Mesenchymal stem cell (in vitro differentiated cells and primary cell): ENCODE measurements at places on chromosomes 3 and 15.

DNA sequence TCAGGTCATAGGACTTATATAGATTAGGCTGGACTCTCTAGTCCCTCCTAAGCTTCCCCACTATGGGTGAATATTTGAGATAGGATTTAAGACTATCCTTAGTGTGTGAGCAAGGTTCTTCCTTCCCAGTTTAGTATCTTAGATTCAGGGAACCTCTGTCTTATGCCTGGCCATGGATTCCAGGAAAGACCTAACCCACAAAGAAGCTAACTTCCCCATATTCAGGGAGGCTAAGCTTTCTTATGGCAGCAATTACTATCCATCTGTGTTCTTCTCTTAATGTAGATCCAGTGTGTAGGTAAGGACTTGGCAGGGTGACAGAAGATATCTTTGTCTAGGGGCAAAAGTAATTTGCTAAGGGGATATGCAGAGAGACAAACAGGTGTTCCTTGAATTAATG lies 25.5 kb upstream of the PIK3R4 start:
- no peak for DNase-seq

DNA sequence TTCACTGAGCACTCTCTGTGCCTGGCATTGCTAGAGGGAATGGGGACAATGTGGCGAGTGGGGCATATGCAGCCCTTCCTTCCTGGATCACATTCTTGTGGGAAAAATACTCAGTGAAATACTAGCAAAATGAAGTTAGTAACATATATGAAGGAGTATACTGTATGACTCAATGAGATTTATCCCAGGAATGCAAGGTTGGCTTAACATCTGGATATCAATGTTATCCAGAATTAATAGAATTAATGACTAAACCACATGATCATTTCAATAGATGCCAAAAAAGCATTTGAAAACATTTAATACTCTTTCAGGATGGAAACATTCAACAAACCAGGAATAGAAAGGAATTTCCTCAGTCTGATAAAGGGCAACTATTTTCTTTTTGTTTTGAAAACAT lies 27.5 kb downstream of the AMOTL2 start:
- no peak for DNase-seq

DNA sequence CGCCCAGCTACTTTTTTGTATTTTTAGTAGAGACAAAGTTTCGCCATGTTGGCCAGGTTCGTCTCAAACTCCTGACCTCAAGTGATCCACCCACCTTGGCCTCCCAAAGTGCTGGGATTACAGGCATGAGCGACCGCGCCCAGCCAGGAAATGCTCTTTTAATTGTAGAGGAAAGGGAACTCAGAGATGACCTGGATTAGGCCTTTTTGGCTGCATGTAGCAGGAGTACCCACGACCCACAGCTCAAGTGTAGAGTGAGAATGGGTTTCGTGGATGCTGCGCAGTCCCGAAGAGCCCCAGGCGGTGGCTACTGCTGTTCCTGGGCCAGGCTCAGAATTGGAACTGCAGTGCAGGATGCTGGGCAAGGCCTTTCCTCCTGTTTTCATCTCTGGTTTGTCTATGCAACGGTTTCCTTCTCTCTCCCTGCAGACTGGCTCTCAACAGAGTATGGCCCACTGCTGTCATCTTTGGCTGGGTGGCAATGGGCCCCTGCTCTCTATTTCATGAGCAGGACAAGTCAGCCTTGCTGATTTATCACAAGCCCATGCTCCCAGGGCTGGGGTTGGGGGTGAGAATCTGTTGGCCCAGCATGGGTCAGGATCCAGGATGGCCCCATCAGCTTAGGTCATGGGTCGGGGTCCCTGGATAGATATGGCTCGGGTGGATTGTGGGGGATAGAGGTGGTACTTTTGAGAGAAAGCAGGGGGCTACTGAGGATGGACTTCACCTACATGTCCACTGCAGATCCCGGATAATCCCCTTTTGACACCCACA lies 51.2 kb downstream of the GASK1A start:
- no peak for DNase-seq

GRCh38 chr3:143016321-143016972 lies 15.1 kb downstream of the U2SURP start:
- peak; percentile 30 for DNase-seq

DNA sequence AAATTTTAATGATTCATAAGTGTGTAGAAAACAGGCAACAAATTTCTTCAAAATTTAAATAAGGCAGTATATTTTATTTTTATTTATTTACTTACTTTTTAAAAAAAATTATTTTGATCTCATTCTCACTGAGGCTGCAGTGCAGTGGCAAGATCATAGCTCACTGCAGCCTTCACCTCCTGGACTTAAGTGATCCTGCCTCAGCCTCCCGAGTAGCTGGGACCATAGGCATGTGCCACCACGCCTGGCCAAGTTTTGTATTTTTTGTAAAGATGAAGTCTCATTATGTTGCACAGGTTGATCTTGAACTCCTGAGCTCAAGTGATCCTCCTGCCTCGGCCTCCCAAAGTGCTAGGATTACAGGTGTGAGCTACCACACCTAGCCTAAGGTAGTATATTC lies 61.2 kb upstream of the XRN1 start:
- no peak for DNase-seq
